Renal pelvis (tissue), 12 donors: ENCODE measurements at places on chromosomes 1 and 21. TPM values are rescaled to one million over a fixed set of nuclear protein-coding genes. Genes with fewer than 3 reads are reported as not detected.

LHX8 gene
- polyA plus RNA-seq: not detected

GRCh38 chr1:147745271-147745670 is 15.1 kb downstream of the GJA5 start:
- no peak for DNase-seq

SAMD13 gene
- polyA plus RNA-seq: 7.0 TPM

DNA sequence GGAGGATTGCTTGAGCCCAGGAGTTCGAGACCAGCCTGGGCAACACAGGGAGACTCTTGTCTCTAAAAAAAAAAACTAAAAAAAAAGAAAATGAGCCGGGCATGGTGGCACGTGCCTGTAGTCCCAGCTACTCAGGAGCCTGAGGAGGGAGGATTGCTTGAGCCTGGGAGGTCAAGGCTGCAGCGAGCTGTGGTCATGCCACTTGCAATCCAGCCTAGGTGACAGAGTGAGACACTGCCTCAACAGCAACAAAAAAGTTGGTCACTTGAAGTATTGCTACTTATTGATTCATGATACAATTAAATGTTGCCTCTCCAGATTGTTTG is 57.9 kb upstream of the CXADR start:
- no peak for DNase-seq

LCA5L gene
- 3.5 TPM for polyA plus RNA-seq

CFAP74 gene
- 0.24 TPM for polyA plus RNA-seq

DNA sequence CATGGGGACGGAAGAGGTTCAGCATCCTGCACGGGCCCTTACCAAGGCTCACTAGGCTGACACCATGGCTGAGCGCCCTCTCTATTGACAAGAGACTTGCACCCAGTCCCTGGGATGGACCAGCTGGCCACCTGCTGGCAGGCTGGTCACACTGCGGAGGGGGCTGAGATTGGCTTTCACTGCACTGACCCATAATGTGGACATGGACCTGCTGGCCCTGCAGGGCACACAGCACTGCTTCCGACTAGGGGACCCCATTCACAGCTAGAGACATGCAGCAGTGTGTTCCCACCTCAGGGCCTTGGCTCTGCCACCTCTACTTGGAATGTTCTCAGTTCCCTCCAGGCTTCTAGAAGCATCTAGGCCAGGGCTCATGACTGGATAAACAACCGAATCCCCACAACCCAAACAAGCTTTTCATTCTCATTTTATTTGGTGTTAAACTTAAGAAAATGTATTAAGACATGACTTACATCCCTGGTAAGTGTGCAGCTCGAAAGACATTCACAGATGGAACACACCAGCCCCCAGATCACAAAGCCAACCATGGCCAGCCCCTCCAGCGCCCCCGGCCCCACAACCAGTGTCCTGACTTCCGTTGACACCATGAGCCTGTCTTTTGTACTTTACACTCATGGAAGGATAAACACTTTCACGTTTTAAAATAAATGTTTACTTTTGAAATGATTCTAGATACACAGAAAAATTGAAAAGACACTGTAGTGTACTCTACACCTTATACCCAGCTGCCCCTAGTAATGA is 9.3 kb upstream of the SRARP start:
- DNase-seq: no peak

- no peak for DNase-seq
These were observed 100.0 kb downstream of the HHAT start for GRCh38 chr1:210428696-210429095.

GRCh38 chr1:198167436-198167934 is 10.7 kb downstream of the NEK7 start:
- DNase-seq: no peak

DNA sequence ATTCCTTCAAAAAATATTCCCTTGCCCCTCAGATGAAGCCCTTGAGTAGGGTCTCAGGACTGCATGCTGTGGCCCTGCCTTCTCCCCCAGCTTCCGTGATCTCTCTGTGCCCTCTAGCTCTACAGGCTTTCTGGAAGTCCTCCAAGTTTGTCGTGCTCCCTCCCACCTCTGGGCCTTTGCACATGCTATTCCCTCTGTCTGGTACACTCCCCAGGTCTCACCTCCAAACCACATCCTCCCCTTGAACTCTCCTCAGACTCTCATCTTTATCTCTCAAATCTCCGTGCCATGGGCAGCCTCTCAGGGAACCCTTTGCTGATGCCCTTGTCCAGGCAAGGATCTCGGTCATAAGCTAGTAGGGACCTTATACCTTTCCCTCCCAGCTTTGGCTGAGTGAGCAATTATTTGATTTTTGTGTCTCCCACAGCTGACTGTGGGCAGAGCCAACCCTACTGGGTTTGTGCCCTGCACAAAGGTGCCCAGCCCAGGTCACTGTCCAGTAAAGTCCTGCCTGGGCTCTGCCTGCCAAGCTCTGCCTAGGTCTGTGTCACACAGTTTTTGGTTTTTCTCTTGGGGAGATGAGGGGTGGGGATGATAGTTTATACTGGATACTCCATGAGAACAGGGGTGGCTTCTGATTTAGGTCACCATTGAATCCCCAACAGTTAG is 188.1 kb downstream of the ZNF281 start:
- DNase-seq: no peak

SPRR2E gene
- polyA plus RNA-seq: not detected

PAX7 gene
- not detected for polyA plus RNA-seq

DNA sequence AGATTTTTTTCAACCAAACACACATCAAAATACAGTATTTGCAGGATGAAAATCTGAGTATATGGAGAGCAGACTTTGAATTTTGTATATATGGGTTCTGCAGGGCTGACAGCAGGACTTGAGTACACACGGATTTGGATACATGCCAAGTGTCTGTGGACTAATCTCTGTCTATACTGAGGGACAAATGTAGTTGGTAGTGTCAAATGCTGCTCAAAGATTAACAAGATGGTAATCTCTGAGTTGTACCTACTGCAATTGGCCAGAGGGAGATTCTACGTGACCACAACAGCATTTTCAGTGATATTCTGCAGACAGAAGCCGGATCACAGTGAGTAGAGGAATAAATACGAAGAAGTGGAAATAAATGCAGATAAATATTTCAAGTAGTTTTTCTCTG is 43.4 kb downstream of the SHCBP1L start:
- DNase-seq: no peak
